Activated naive CD4-positive, alpha-beta T cell treated with anti-CD3 and anti-CD28 coated beads for 36 hours (primary cell): ENCODE measurements at places on chromosomes 13 and 19.

GRCh38 chr13:57837801-57838200 lies 206.3 kb downstream of the PCDH17 start:
- no peak for DNase-seq

DNA sequence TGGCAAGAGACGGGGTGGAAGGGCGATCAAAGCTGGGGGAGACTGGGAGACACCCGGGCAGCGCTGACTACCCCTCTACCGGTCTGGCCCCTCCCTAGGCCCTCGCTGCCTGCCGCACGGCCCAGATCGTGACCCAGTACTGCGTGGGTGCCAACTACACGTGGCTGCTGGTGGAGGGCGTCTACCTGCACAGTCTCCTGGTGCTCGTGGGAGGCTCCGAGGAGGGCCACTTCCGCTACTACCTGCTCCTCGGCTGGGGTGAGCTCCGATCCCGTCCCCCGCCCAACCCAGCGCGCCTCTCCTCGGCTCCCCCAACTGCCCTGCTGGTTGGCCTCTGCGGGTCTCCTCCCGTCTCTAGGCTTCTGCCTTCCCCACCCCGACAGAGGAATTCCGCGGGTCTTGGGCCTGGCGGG lies 8.8 kb downstream of the GIPR start:
- DNase-seq: peak; percentile 63

DNA sequence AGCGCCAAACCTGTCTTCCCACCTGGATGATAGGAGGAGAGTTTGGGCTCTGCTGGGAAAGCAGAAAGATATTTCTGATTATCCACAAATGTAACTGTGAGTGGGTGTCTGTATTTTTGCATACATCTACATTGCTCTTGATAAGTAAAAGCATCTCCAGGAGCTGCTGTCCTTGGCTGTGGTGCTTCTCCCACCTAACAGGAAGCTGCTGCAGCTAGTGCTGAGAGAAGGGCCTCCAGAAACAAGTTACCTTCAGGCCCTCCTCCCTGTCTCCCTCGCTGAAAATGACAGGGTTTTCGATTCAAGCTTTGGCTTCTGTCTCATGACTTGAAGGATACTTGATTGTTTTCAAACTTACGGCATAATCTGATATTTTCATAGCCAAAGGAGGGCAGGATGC lies 90.1 kb downstream of the FOXO1 start:
- peak; percentile 42 for DNase-seq

DNA sequence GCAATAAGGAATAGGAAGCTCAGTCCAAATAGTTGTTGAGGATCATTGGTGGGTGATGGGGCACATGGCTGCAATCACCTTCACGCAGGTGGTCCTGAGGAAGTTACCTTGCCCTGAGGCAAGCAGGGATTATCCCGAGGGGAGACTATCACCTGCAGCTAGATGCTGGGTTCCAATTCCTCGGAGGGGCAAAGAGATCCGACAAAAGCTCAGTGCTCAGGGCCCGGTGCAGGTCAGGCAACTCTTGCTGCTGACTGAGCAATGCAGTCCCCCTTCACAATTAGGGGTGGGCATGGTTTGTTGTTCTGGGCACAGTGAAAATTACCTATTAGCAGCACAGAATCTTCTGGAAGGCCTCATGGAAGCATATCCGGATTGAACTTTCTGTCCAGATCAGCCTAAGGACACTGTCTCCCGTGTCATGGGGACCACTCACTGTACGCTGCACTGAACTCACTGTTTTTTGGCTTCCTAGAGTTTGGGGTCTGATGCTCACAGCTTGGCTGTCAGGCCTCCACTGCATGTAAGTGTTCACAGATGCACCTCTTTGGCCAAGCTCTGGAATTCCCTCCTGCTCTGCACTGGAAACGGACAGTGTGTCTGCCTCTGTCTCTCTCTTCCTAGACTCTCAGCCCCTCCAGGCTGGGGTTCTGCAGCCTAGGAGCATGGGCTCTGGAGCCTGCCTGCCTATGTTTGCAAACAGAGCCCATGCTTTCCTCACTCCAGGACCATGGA lies 372.7 kb downstream of the ZNF536 start:
- no peak for DNase-seq
